Suppressor macrophage (primary cell): ENCODE measurements at places on chromosomes 3 and 15.

DNA sequence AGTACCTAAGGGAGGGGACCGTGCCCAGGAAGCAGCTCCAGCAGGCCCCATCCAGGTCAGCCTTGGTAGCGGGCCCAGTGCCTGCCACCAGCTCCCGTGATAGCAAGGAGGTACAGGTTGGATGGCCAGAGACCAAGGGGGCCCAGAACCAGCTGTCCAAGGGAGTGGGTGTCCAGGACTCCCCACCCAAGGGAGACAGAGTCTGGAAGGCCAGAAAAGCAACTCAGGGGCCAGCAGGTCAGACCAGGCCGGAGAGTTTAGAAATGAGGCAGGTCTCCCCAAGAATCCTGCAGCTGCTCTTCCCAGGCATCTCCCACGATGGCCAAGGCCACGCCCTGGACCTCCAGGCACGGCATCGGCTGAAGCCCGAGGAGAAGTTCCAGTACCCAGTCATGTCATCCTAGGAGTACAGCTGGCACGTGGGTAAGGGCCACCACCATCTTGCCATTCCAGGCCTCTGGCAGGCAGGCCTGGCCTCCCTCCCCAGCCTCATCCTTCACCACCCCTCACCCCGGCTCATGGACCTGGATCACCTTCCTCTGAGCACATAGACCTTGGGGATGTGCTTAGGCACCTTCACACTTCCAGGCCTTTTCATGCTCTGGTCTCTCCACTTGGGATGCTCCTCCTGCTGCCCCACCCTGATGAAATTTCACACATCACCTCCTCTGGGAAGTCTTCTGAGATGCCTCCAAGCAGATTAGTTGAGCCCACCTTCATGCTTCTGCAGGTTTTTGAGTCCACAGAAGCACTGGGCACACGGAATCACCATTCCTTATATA lies 30.5 kb downstream of the DNASE1L3 start:
- DNase-seq, result no peak

GRCh38 chr3:45593708-45594601 lies 596 bp upstream of the LIMD1 start:
- peak; percentile 85 for DNase-seq

DNA sequence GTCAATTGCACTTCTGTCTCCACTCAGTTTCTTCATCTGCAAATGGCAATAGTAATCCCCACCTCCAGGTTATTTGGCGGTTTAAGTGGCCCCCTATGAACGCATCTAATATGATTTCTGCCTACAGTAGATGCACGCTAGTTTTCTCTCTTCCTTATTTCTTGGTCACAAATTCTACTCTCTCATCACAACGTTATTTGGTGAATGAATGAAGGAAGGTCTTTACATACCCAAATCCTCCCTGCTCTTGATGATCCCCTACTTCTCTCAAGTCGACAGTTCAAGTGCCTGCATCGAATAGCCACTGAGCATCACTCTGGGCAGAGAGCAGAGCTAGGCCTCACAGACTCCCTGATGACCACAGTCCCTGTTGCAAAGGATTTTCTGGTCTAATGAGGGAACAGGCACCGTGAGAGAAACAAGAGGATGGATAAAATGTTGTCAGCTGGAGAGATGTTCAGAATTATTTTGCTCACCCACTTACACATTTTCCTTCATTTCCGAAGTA lies 181.2 kb upstream of the SMAD3 start:
- no peak for DNase-seq

GRCh38 chr3:123523023-123523412 lies 61.8 kb downstream of the HACD2 start:
- DNase-seq, result peak; percentile 37

DNA sequence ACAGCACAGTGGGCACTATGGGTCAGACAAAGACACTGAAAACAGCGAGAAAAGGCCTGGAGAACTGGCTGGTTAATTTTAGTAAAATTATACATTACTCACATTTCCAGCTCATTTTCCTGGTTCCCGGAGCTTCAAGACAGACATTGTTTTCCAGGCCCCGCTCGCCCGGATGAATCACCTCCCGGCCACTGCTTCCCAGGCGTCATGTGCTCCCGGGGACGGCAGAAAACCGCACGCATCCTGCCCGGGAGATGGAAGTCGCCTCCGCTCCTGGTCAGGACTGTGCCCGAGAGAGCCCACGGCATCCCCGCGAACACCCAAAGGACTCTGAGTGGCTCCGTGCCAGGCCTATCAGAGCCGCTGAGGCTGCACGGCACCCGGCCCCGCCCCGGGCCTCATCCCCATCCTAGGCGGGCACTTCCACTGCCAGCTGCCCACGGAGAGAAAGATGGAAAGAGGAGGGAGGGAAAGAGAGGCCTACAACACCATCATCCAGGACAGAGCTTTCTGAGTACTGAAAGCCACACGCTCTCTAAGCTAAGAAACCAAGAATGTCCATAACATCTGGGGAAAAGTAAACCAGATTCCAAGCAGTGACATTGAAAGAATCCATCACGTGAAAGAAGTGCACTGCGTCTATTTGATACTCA lies 75.1 kb downstream of the VGLL4 start:
- DNase-seq, result no peak

DNA sequence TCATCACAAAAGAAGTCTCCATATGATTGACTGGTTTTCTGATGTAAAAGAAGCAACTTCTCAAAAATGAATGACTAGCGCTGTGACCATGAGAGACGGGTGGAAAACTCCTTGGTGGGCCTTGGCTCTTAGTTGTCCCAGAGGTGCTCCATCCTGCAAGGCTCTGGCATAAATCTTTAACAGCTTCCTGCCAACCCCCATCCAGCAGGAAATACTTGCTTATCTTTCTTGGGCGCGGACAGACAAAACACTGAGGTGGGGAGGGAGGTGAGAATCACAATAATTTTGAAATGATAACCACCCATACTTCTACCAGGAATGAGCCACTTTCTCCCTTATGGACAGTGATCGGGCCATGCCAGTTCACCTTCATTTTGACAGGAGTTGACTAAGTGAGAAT lies 128.6 kb downstream of the STT3B start:
- no peak for DNase-seq

GRCh38 chr3:105364128-105364527 lies 2.6 kb upstream of the ALCAM start:
- no peak for DNase-seq

DNA sequence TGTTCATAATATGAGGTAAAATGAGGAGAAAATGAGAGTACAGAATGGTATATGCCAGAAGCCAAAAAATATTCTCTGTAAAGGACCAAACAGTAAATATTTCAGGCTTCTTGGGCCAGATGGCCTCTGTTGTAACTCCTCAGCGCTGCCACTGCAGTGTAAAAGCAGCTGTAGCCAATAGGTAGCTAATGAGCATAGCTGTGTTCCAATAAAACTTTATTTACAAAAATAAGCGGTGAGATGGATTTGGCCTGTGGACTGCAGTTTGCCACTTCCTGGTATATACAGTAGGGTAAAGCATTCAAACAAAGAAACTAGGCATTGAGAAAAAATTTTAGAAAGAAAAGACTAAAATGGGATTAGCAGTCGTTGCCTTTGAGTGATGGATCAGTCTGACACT lies 51.5 kb downstream of the BFSP2 start:
- no peak for DNase-seq

- DNase-seq, result no peak
Measured at GRCh38 chr3:4551794-4552442, 58.8 kb downstream of the ITPR1 start.

GRCh38 chr3:111681661-111682426 lies 86.7 kb upstream of the ZBED2 start:
- DNase-seq, result no peak

- no peak for DNase-seq
Measured at GRCh38 chr3:108598375-108598774, 8.9 kb downstream of the DZIP3 start.

- DNase-seq, result peak; percentile 28
Measured at GRCh38 chr3:143122608-143123352, 3.2 kb downstream of the CHST2 start.

DNA sequence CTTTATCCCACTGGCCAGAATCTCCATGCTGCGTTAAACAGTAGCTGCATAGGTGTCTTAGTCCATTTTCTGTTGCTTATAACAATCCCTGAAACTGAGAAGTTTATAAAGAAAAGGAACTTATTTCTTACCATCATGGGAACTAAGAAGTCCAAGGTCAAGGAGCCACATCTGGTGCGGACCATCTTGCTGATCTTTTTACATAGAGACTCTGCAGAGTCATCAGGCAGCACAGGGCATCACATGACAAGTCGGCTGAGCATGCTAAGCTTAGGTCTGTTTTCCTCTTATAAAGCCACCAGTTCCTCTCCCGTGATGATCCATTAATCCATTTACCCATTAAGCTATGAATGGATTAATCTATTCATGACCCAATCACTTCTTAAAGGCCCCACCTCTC lies 22.4 kb upstream of the FAM174B start:
- DNase-seq, result peak; percentile 77

DNA sequence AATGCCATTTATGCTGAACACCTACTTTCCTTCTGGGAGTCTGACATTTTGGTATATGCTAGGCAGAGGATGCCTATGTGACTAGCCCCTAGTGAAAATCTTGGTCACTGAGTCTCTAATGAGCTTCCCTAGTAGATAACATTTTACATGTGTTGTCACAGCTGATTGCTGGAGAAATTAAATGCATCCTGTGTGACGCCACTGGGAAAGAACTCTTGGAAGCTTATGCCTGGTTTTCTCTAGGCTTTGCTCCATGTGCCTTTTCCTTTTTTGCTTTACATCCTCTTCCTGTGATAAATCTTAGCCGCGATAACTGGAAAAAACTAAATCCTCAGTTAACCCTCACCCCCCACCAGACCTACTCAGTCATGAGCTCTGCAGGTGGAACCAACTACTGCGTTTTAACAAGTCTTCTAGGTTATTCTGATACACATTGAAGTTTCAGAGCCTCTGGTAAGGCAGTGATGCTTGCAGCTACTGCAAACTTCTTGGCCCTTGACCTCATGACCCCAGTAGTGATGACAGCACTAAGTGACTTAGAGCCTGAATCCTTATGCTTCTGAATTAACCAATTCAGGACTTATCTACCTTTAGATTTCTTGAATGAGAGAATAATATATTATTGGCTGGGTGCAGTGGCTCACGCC lies 292.4 kb upstream of the SOX14 start:
- DNase-seq, result no peak

GRCh38 chr3:146047485-146047884 lies 113.5 kb downstream of the PLOD2 start:
- DNase-seq, result no peak

- no peak for DNase-seq
Measured at GRCh38 chr3:69354948-69355347, 30.9 kb downstream of the FRMD4B start.

DNA sequence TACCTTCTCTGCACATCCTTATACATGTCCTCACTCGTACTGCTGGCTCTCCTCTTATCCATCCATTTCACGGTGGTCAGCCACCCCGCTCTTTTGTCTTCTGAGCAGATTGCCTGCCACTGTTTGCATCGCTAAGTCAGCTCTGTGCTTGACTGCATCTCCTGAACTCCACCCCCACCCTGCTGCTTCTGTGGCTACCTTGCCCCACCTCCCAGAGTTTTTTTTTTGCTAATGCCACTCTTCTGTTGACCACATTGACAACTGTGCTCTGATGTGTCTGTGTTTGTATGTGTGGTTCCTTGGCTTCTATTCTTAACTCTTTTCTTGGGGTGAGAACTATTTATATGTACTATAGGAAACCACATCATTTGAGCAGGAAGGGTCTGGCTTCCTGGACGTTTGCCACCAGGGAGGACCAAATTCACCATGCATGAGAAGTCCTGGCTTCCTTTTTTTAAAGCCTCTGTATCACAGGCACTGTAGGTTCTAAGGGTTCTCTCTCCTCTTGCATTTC lies 12.8 kb upstream of the MTMR10 start:
- DNase-seq, result peak; percentile 59

DNA sequence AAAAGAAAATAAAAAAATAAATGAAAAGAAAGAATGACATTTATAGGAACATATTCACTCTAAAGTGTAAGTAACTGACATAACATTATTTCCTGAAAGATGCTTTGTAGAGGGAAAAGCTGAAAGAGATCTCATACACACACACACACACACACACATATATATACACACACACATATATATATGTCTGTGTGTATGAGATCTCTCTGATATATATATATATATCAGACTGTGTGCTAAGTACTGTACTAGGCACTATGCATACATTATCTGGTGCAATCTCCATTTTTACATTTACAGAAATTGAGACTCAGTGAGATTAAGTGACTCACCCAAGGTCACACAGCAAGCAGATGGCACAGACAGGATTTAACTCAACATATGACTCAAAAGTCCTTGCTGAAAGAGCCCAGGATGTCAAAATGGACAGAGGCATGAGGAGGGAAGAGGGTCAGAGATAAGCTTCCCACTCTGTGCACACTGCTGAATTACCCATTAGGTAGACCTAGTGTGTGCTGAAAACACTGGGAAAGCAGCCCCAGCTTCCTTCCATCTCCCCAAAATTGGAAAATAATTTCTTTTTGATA lies 15.0 kb downstream of the BHLHE40 start:
- DNase-seq, result peak; percentile 77

- DNase-seq, result no peak
Measured at GRCh38 chr15:47975427-47975826, 145.4 kb upstream of the SLC24A5 start.

DNA sequence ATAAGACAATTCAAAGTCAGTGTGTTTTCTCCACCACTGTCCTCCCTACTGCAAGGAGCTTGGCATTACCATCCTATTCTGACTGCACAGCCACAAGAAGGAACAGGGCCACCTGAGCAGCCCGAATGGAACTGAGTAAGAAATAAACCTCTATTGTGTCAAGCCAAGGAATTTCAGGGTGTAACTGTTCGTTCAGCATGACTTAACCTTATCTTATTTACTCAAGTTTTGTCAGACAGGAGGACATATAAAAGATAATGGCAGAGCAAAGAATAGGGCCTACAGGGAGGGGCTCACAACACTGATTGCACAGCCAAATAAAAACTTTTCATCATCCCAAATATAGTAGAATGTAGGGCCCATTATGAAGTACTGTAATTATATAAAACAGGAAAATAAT lies 236.1 kb downstream of the NEK10 start:
- no peak for DNase-seq

DNA sequence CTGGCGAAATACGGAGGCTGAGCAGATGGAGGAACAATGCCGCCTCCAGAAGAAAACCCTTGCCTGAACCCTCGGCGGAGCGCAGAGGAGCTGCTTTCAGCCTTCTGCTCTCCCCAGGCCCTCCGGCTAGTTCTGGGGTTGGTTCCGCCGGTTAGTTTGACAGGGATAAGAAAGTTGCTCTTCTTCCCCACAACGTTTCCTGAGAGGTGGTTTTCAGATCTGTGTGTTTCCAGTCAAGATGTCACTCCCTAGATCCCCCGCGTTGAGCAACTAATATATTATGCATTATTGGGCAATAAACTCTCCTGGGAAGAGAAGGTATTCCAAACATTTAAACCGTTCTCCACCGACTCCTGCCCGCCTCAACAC lies 551 bp downstream of the NLGN1 start:
- peak; percentile 49 for DNase-seq

DNA sequence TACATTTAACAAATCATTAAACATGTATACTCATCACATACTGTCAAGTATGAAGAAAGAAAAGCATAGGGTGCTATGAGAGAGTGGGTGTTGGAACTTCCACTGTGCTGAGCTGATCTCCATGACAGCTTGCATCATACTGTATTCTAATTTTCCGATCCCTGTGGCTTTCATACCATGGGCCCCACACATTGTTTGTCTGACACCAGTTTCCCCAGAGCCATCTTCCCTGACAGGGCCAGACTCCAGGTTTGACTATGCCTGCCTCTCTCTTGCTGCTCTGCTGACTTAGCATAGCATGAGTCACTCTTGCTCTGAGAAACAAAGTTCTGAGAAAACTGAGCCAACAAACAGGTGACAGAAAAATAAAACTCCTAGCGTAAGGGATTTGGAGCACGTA lies 37.0 kb upstream of the CASR start:
- DNase-seq, result peak; percentile 24

GRCh38 chr3:156132313-156132712 lies 11.9 kb downstream of the KCNAB1 start:
- DNase-seq, result no peak
